ENCODE measurements at places on chromosomes 16 and 17.

DNA sequence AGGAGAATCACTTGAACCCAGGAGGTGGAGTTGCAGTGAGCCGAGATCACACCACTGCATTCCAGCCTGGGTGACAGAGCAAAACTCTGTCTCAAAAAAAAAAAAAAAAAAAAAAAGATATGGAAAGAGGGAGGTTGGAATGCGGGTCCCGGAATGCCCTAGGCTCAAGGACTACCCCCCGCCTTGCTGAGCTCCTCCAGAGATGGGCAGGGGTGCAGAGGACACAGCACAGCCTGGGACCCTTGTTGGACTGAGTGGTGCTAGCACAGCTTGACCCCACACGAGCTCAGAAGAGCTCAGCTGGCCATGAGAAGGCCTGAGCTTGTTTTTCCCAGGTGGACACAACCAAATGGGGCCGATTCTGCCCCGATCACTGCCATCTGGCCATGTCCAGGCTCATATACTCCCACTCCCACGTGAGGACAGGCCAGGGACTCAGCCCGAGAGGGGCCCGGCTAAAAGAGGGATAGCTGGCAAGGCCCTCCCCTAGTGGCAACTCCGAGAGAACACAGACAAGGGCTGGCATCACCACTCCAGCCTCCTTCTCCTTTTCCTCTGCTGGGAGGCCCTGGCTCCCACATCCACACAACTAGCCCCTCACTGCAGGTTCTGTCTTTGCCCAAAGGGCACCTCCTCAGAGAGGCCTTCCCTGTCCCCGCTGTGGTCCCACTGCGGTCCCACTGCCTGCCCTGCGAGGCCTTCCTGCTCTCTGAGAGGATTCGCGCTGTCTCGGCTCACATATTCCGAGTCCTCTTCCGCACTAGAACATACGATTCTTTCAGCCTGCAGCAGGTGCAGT is 11.0 kb downstream of the SGCA start:
- no peak for DNase-seq

DNA sequence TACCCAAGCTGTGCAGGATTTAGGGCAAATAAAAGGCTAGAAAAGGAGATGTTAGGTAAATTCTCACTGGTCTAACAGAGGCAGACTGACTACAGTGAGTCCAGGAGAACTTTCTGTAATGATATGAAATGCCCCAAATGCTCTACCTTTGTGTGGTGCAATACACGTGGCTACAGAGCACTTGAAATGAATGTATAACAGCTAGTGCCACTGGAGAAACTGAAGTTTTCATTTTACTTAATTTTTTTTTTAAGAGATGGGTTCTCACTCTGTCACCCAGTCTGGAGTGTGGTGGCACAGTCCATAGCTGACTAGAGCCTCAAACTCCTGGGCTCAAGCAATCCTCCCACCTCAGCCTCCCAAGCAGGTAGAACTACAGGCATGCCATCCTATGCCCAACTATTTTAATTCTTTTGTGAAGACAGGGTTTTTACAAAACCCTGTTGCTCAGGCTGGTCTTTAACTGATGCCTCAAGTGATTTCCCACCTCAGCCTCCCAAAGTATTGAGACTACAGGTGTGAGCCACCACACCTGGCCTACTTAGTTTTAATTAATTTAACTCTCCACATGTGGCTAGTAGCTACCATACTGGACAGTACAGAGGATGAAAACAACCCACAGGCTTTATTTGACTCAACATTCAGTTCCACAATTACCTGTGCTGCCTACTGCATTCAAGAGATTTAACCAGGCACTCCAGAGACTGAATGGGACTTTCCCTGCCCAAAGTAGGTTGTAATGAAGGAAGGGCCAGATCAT is 84.8 kb upstream of the PLEKHM1 start:
- no peak for DNase-seq

- no peak for DNase-seq
These were observed 8.2 kb downstream of the VPS4A start for GRCh38 chr16:69319381-69319780.

DNA sequence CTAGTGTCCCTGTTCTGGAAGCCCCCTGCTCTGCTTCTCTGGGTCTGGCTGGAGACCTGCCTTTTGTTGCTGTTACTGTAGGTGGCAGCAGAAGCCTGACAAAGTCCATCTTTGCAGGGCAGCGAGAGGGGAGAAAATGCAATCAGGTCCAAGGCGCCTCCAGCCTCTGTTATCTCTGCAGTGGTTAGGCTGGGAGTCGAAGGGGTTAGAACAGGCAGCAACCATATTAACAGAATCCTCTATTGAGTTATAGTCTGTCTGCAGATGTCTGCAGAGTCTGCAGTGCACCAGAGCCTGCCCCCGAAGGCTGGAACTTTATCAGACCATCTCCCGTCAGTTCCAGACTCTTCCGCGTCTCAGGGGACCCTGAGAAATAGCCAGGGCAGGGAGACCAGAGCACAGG is 404.9 kb upstream of the EEF2KMT start:
- no peak for DNase-seq

- no peak for DNase-seq
These were observed 198.1 kb downstream of the ENGASE start for GRCh38 chr17:79272666-79273219.

DNA sequence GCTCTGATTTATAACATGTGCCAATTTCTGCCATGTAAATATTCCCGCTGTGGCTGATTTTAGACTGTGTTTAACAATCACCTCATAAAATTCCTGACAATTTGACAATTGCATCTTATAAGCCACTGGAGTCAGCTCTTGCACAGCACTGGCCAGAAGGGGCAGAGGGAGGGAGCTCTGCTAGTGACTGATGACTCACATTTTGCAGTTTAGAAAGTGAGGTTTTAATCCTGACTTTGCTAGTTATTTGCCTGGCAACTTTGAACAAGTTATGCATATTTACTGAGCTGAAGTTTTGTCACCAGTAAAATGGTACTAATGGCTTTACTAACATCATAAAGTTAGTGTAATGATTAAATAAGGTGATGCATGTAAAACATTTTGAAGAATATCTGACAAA is 452.3 kb downstream of the CNTNAP4 start:
- DNase-seq, result no peak

DNA sequence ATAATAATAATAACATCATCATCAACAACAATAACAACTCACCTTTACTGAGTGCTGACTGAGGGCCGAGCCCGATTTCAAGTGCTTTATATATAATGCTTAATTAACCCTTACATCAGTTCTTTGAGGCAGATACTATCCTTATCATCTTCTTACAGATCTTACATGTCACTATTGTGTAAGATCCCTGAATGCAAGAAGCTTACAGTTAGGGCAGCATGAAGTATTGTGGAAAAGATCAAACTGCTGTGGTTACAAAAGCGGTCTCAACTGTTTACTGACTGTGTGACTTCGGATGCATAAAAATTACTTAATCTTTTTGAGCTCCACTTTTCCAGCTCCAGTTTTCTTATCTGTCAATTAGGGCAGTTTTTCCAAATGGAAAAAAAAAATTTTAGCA is 3.3 kb downstream of the VAT1 start:
- DNase-seq, result no peak

DNA sequence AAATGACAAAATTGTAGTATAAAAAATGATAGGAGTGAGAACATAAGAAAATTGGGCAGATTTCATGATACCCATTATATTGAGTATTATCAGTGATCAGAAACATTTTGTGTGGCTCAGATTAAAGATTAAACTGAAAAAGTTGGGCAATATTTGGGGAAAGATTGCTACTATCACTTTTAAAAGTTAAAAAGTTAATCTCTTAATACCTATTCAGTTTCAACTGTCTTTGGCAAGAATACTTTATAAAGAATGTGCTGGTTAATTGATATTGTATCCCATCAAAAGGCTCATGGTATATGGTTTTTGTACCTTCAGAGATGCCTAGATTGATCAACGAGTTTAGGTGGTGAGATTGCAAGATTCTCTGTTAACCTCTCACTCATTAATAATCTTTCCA is 55.8 kb downstream of the BPTF start:
- no peak for DNase-seq

- no peak for DNase-seq
These were observed 217.8 kb upstream of the GSE1 start for GRCh38 chr16:85395207-85395912.

DNA sequence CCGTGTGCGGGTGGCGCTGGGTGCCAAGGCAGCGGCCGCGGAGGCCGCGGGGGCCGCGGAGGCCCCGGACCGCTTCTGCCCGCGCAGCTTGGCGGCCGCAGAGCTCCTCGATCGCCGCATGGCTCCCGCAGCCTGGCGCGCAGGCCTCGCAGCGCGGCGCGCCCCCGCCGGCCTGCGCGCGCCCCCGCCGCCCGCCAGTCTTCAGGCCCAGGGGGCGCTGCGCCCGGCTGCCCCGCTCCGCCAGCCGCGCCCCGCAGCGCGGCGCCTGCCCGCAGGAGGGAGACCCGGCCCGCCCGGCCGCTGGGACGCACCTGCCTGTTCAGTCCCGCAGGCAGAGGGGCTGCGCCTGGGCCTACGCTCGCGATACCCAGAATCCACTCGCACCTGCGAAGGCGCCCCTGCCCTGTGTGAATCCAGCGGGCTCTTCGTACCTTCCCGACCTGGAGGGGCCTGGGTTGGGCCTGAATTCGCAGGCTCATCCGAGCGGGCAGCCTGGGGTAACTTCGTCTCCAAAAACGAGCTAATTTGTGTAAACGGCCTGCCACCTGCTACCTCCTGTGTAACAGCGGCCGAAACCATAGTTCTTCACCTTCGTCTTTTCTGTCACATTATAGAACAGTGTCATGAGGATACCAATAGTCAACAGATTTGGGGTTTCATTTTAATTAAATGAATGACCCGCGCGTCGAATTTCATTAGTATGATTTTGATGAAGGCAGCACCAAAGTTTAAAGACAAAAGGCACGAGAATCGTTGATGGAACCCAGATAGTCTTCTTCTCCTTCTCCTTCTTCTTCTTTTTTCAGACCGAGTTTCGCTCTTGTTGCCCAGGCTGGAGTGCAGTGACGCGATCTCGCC is at the start of gene CENPV:
TSS of gene CENPV (minus strand) at position 153 of the 858 bp plus-strand sequence. CDS start at position 120, 33 bp downstream.
- peak; percentile 37 for DNase-seq

- DNase-seq, result no peak
These were observed 45.9 kb downstream of the SRCIN1 start for GRCh38 chr17:38559880-38560230.

DNA sequence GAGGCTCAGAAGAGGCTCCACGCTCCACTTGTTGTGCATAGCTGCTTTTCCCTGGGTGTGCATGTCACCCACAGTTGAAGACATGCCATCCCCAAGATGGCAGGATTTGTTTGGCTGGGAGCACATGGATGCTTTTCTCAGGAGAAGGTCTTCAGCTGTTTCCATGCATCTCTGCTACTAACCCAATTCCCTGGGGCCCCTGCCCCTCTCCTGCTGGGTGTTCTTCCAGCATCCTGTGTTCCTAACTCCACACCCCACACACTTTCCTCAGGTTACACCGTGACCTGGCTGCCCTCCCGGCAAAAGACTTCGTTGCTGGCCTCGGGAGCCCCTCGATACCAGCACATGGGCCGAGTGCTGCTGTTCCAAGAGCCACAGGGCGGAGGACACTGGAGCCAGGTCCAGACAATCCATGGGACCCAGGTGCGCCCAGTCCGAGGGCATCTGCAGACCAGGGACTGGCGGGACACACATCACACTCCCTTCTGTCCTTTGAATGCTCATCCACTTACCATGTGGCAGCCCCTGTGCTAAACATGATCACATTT is 21.5 kb downstream of the ITGAL start:
- no peak for DNase-seq

DNA sequence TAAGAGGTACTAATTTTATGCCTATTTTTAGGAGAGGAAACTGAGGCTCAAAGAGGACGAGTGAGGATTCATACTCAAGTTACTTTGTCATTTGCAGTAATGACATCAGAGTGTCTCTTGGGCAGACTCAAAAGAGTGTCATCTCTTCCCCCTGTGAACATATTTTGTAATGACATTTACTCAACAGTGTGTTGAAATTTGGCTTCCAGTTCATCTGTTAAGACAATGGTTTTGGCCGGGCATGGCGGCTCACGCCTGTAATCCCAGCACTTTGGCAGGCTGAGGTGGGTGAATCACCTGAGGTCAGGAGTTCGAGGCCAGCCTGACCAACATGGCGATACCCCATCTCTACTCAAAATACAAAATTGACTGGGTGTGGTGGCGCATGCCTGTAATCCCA is 28.9 kb downstream of the WFDC1 start:
- no peak for DNase-seq

DNA sequence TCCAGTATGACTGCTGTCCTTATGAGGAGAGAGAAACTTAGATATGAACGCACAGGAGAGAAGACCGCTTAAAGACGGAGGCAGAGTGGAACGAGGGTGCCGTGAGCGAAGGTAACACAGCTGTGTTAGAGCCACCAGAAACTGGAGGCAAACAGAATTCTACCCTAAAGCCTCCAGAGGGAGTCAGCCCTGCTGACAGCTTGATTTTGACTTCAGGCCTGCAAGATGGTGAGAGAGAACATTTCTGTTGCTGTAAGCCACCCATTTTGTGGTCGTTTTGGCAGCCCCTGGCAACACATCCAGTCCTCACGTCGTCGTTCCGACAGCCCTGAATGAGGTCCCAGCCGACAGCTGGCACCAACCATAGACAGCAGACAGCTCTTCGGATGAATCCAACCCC is 2.8 kb upstream of the SPATA2L start:
- DNase-seq, result no peak

GRCh38 chr17:56744721-56745120 is 89.0 kb downstream of the C17orf67 start:
- no peak for DNase-seq

GRCh38 chr16:88924834-88925539 is 52.0 kb downstream of the CBFA2T3 start:
- no peak for DNase-seq

GRCh38 chr16:51556694-51557340 is 405.7 kb upstream of the SALL1 start:
- no peak for DNase-seq

GRCh38 chr16:21277927-21278706 is at the start of gene CRYM:
Gene CRYM, minus strand, starts transcription at chr16:21278290. Its CDS starts 39 bp downstream, at chr16:21278251.
- DNase-seq, result no peak

DNA sequence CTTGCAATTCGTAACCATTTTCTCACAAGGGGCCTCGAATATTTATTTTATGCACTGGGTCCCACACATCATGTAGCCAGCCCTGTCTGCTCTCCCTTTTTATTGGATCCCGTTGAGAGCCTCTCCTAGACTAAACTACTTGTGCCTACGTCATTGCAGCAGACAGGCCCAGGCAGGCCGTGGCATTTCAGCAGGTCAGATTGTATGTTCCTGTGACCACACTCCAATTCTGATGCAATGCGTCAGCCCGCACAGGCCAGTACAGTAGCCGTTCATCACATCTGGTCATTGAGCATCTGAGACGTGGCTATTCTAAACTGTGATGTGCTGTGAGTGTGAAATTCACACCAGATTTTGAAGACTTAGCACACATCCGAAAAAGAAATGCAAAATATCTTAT is 42.2 kb downstream of the ABAT start:
- no peak for DNase-seq

DNA sequence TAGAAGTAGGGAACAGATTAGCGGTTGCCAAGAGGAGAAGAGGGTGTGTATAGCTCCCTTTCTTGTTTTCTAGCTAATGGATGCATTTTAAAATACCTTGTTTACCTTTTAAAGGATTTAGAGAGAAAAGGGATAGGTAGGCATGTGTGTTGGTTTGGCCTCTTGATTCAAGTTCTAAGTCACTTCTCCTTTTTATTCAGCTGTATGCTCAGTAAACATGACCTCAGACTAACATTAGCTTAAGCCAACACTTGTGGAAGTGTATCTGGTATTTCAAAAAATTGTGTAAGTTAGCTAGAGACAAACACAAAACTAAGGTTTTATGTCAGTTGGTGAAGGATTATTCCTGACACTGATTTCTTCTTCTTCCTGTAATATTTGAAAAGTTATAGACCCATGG is 204.1 kb upstream of the NOG start:
- DNase-seq, result no peak

All from stimulated activated CD8-positive, alpha-beta memory T cell treated with anti-CD3 and anti-CD28 coated beads, Interleukin-4, amount 100 ng/mL, for 4 hours (primary cell).